ENCODE measurements at places on chromosomes 2 and 18.

DNA sequence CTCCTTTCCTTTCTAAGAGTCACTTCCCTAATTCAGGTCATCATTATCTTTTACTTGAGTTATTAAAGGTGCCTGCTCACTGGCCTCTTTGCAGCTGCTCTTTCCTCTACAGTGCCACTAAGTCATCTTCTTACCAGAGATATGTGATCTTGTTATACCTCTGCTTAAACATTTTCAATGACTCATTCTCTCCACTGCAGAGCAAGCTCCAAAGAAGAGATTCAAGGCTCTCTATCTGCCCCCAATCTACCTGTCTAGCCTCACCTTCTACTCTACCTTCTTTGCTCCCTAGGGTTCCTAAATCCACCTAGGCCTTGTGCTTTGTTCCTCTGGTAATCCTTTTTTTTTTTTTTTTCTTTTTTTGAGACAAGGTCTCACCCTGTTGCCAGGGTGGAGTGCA lies 3.1 kb downstream of the ARHGEF33 start:
- no peak for DNase-seq

DNA sequence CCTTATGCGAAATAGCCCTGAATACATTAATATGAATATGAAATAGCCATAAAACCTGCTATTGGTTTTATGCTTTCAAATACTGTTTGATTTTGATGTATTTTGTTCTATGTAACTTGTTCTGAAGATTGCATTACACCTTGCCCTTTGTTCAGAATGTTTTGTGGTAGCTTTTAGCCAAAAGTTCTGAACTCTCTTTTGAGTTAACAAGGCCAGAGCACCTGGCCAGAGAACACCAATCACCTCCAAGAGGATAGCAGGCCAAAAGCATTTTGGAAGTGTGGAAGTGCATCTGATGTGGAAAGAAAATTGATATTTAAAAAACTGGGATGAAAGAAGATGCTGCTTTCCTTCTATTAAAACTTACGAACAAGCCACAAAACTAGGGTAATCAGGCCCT lies 86.6 kb upstream of the PGAP1 start:
- no peak for DNase-seq

DNA sequence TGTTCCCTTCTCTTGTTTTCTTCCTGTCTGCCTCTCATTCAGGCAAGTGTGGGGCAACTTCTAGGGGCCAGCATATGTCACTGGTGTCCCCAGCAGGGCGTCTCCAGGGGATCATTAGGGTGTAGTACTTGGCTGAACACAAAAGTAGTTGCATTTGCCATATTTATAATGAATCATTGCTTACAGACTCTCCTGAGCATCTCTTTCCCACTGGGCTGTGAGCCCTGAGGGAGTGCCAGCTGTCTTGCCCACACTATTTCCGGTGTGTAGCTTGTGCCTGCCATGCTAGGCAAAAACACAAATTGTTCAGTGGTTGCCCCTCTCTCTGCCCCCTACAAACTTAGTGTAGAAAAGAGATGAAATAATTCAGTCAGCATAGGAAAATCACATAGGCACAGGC lies 40.8 kb upstream of the SCLY start:
- no peak for DNase-seq

- DNase-seq: no peak
Observed at GRCh38 chr2:128439791-128440665, 121.4 kb upstream of the HS6ST1 start.

GRCh38 chr2:174263997-174264396 lies 15.7 kb upstream of the OLA1 start:
- DNase-seq: no peak

GRCh38 chr2:134268265-134268664 lies 14.4 kb downstream of the MGAT5 start:
- no peak for DNase-seq

GRCh38 chr2:240727913-240728312 lies 36.2 kb downstream of the AQP12A start:
- no peak for DNase-seq

DNA sequence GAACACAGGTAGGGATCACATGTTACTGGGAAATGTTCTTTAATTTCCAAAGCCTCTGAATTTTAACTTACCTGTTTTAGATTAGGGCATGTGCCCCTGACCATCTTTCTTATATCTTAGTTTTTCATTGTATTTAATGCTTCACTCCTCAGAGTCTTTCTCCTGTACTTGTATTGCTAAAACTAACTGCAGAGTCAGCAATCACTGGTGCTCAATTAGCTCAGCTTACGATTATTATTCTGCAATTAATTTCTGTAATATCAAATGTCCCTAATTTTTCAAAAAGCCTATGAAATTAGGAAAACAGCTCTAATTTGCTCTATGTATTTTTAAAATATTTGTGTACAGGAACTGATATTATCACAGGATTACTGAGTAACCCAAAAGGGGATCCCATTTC lies 693.2 kb upstream of the SLC8A1 start:
- DNase-seq: no peak

DNA sequence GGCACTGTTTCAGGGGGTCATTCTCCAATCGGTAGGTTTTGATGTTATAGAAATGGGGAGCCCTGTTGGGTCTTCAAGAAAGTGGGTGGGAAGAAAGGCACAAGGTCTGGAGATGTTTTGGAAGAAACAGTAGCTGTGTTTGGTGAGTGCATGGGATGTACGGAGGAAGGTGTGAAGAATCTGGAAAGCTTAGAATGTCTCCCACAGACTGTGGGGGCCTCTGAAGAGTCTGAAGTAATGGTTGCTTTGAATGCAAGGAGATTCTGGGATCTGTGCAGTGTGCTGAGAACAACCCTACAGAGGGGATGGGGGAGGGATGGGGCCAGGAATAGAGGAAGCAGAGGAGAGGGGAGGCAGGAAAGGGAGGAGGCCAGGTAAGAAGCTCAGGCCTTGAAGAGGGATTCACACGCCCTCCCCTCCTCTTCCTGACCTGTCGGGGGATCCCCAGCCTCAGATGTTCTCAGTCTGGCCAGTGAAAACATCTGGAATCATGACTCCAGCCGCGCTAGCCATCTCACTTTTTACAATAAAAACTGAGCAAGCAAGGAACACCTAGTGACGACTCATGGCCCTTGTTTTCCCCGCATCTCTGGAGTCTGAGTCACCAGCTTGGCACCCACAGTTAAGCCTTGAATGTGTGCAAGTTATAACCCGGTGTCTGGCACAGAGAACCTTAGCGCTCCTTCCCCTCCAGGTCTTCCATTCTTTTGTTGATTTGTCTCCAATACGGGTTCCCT lies 74.2 kb downstream of the SH3BP4 start:
- DNase-seq: no peak

GRCh38 chr2:168726375-168726774 lies 76.1 kb upstream of the NOSTRIN start:
- DNase-seq: no peak

All from stimulated activated CD4-positive, alpha-beta T cell treated with anti-CD3 and anti-CD28 coated beads, TNF-alpha, amount 100 ng/mL, for 4 hours (primary cell).